GM12891 (cell line): ENCODE measurements at places on chromosomes 16 and 17.

GRCh38 chr16:11686713-11687380 lies 18.6 kb downstream of the SNN start:
- no peak for DNase-seq

GRCh38 chr16:70682239-70683145 lies 3.4 kb downstream of the MTSS2 start:
- DNase-seq = no peak

- no peak for DNase-seq
Observed at GRCh38 chr16:4077174-4077649, 39.0 kb downstream of the ADCY9 start.

- peak; percentile 79 for DNase-seq
Observed at GRCh38 chr17:74368341-74369081, 1.2 kb downstream of the GPR142 start.

- no peak for DNase-seq
Observed at GRCh38 chr16:22782314-22782713, 31.6 kb upstream of the HS3ST2 start.

- no peak for DNase-seq
Observed at GRCh38 chr16:9327253-9327652, 235.8 kb downstream of the HAPSTR1 start.

DNA sequence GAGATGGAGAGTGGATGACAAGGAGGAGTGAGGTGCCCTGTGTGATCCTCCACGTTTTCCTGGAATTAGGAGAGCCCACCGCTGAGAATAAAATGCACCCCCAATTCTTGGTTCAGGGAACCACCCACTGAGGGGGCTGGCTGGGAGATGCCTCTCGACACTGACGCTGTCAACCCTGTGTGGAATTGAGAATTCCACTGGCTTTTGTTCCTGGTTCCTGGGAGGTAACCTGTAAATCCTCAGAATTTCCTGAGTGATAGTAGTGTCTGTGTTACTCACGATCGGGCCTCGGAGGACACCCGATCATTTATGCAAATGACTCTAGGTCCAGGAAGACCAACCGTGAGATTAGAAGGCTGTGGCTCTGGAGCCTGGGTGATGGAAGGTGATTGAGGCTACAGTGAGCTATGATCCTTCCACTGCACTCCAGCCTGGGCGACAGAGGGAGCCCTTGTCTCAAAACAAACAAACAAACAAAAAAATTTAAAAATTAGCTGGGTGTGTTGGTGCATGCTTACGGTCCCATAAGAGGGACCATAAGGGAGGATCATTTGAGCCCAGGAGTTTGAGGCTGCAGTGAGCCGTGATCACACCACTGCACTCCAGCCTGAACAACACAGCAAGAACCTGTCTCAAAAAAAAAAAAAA lies 11.7 kb upstream of the PRPSAP1 start:
- DNase-seq = no peak

DNA sequence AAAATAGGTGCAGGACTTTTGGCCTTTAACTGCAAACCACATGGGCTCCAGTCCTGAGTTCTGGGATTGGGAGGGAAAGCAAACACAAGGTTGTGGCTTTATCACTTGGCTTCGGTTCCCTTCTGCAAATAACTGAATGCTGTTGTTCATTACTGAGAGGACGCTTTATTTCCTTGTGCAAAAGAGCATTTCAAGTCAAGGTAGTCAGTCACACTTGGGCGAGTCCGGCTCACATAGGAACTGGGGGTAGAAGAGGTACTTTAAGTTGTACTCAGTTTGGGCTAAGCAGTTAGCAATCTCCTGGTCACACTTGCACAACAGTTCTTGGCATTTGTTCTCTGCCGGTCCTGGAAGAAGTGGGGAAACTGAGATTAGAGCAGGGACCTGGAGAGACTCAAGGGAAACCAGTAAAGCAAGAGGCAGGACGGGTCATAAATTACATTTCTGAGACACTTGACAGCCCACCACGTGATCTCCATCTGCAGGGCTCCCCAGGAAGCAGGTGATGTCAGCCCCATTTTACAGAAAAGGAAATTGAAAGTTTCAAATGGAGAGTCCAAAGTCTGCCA lies 21.6 kb downstream of the PLA2G10 start:
- peak; percentile 48 for DNase-seq

- no peak for DNase-seq
Observed at GRCh38 chr16:10688291-10688690, 6.4 kb downstream of the TEKT5 start.

DNA sequence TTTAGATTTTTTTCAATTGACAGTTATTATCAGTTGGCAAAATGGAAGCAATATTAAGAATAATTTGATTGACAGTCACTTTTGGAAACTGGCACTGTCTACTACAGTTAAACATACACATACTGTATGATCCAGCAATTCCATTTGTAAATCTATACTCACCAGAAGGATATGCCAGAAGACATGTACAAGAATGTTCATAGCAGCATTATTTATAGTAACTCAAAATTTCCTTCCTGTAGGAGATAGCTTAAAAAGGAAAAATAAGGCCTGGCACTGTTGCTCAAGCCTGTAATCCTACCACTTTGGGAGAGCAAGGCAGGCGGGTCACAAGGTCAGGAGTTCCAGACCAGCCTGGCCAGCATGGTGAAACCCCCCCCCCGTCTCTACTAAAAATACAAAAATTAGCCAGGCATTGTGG lies 89.3 kb downstream of the VMP1 start:
- no peak for DNase-seq

DNA sequence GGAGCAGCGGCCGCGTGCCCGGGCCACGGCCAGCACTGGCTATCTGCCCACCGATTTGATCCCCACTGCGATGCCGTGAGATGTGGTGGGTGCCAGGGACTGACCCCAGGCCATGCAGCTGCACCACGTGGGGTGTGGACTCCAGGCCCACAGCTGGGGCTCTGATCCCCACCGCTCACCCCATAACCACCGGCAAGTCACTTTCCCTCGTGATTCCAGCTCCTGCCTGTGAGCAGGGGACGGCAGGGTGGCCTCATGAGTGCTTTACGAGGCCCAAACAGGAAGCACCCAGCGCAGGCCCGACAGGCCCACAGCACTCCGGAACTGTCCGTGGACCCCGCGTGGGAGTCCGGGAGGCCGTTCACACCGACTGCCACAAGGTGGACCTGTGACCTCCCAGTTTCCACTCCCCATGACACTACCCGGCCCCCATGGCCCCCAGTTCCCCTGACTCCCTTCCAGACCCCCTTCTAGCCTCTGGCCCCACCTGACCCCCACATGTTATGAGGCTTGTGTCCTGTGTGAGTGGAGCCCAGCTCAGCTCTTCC lies 616 bp downstream of the PTX4 start:
- DNase-seq = no peak

DNA sequence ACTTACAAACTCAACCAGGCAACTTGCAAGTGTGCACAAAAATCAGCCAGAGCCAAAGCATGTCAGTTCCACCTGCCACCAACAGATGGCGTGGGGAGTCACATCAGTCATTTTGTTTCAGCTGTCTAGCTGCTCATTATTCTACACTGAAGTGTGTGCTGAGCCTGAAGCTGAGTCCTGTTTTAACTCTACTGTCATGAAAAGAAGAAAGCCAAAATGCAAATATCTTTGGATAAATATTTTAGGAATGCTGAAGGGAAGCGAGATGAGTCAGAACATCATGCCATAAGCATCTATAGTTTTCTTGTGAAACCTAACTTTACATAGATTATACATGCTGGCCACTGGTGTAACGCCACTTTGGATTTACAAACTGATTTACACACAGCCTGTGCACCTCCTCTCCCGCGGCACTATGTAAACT lies 172.6 kb downstream of the CDK5R1 start:
- peak; percentile 61 for DNase-seq

GRCh38 chr17:57552114-57552624 lies 192.9 kb downstream of the CCDC182 start:
- peak; percentile 66 for DNase-seq

- DNase-seq = no peak
Observed at GRCh38 chr17:76734080-76734840, 2.9 kb downstream of the SRSF2 start.

GRCh38 chr16:19294156-19294649 lies 8.7 kb downstream of the CLEC19A start:
- DNase-seq = peak; percentile 50

DNA sequence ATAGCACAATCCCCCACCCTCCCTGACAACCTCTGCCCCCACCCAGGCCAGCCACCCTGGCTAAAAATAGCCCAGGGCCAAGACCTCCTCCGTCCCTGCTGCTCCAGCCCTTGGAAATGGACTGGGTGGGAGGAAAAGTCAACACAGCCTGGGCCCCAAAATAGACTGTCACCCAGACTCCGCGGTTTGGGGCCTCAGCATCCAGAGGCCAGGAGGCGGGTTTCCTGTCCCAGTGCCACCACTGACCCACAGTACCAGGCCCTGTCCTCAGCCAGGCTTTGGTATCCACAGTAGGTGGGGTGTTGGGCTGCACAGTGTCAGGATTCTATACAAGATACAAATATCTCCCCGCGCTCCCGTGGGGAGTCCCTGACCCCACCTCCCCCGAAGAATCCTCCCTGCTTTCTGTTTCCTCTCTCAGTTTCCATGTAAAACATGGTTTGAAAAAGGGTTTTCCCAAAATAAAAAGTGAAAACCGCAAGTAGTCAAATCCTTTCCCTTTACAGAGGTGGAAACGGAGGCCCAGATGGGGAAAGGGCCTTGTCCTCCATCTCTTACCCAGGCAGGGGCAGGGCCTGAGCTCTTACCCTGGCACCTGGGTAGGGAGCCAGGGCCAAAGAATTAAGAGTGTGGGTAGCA lies 20.1 kb downstream of the CPNE2 start:
- no peak for DNase-seq

GRCh38 chr16:67608364-67608763 lies 36.6 kb upstream of the CARMIL2 start:
- DNase-seq = peak; percentile 17

GRCh38 chr16:49703483-49703882 lies 152.4 kb downstream of the ZNF423 start:
- no peak for DNase-seq

GRCh38 chr17:80125656-80126448 lies 21.1 kb downstream of the EIF4A3 start:
- DNase-seq = no peak

- no peak for DNase-seq
Observed at GRCh38 chr16:79598063-79598347, 2.5 kb downstream of the MAF start.

DNA sequence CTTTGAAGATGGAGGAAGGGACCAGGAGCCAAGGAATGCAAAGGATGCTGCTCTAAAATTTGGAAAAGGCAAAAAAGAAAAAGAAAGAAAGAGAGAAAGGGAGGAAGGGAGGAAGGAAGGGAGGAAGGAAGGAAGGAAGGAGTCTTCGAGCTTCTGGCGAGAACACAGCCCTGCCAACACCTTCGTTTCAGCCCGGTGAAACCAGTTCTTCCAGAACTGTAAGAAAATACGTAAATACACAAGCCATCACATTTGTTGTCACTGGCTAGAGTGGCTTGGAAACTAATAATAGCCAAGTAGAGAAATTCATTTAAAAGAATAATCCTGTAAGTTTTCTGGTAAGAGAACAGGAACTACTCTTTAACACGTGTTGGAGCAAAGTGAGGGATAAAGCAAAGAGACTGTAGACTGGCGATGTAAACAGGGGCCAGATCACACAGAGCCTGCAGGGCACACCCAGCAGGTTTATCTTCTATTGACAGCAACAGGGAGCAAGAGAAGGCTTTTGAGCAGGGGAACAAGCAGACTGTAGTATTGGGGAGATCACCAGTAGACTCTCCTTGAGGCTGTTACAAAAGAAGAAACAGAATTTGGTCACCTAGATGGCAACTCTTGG lies 188.7 kb upstream of the MPHOSPH6 start:
- no peak for DNase-seq

DNA sequence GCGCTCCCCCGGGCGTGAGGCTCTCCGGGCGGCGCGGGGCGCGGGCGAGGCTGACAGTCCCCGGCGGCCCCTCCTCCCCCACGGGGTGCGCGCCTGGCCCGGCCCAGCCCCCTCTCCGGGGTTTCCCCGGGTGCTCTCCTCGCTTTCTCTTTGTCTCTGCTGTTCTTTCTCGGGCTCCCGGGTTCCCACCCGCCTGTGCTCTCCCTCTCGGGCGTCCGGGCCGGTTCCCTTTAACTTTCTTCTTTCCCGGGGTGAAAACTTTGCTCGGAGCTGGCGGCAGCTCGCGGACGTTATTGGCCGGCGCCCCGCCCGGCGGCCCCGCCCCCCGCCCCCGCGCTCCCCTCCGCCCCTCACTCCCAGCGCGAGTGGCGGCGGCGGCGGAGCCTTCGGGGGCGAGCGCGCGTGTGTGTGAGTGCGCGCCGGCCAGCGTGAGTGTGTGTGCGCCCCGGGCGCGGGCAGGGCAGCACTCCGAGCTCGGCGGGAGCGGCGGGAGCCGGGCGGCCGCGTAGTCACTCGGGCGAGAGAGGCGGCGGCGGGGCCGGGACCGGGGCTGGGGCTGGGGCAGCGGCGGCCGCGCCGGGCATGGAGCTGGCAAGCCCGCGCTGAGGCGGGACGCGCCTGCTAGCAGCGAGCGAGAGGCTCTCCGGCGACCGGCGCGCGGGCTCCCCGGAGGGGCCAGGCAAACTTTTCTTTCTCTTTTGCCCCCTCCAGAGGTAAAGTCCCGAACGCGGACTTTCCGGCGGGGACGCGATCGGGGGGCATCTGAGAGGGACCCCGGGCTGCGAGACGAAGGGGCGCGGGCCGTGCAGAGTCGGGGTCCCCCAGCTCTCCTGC lies at the start of gene NTN1:
Gene NTN1 (plus strand): TSS at position 353 of the 834 bp plus-strand sequence. CDS start 864 bp downstream, outside the sequence.
- peak; percentile 83 for DNase-seq

- no peak for DNase-seq
Observed at GRCh38 chr17:2390199-2390836, 10.5 kb downstream of the MNT start.

DNA sequence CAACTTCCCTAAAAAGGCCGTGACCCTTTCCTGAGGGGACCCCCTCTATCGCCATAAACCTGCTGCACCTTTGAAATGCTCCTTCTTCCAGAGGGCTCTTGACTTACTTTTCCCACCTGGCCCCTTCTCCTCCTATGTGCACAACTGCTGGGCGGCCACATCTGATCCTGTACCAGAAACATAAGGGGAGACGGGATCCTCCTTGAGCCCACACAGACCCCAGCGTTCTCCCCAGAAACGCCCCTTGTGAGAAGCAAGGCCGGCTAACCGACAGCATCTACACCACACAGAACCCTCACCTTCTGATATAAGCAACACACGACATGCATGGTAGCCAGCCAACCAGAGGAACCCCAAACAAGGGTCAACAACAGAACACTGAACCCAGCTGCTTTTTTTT lies 14.2 kb upstream of the MNT start:
- DNase-seq = no peak

DNA sequence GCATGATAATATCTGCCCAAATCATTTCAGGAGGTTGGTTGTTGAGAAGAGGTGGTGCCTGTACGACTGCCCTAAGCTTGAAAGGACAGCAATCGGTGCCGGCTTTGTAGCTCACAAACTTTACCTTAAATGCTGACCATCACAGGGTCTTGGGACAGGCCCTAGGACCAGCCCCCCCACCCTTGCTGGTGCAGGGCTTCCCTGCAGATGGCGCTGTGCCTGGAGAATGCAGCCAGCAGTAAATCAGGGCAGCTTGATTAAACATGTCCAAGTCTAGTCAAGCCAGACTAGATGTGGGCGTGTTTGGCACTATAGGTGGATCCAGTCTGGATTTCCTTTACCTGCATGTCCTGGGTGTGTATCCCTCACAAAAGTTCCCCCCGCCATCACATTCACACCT lies 135.5 kb upstream of the CRHR1 start:
- DNase-seq = no peak

GRCh38 chr17:57545731-57546342 lies 199.3 kb downstream of the CCDC182 start:
- no peak for DNase-seq
